ENCODE measurements at places on chromosomes 6 and 20.

DNA sequence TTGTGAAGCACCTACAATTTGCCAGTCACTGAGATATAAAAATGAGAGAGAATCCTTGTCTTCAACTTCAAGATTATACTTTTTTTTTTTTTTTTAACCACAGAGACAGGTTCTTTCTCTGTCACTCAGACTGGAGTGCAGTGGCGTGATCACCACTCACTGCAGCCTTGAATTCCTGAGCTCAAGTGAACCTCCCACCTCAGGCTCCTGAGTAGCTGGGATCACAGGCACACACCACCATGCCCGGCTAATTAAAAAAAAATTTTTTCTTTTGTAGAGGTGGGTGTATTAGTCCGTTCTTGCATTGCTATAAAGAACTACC lies 51.6 kb upstream of the PMEPA1 start:
- DNase-seq: no peak

GRCh38 chr6:79705456-79705995 lies 74.4 kb downstream of the SH3BGRL2 start:
- DNase-seq: no peak

- no peak for DNase-seq
These were observed 40.1 kb upstream of the AKIRIN2 start for GRCh38 chr6:87742106-87742505.

GRCh38 chr6:51273228-51273961 lies 454.7 kb downstream of the TFAP2B start:
- DNase-seq: no peak

- no peak for DNase-seq
These were observed 62.7 kb downstream of the DLGAP4 start for GRCh38 chr20:36368869-36369268.

DNA sequence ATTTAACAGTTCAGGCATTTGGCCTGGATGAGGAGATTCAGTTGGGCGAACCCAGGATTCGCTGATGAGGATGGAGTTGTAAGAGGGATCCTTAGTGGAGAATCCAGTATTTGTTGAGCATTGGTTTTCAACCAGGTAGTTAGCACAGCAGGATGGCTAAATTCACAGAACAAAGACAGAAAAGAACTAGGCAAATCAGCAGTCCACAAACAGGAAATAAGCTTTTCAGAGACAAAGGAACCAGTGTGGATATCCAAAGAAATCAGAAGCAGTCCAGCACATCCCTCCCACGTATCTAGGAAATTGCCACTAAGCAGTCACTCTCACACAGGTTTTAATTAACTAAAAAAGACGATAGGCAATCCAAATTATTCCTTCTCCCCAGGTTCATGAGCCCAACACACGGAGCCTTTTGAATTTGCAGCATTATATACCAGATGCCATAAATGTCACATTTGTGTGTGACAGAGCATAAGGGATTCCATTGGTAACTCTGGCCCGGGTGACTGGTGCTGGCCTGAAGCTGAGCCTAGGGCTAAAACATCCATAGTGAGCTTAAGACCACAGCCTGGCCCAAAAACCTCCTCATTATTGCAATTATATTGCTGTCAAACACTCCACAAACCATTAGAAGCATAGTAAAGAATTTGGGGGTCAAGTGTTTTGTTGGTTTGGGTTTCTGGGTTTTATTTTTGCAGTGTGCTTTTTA lies 131.5 kb downstream of the SOBP start:
- DNase-seq: no peak

GRCh38 chr6:35969646-35970045 lies 48.7 kb upstream of the SRPK1 start:
- no peak for DNase-seq

DNA sequence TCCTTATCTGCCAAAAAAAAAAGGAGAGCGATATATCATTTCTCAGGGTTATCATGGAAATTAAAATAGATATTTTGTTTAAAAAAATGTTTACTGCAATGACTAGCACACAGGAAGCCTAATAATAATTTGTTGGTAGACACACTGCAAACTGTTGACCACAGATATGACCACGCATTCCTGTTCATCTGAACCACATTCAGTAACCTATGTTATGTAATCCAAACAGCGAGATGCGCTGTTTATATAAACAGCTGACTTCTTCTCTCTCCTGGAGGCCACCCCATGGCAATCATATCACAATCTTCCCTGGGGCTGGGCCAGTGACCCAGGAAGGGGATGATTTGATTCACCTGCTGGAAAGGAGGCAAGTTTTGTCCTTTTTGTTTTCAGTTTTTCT lies 129.3 kb upstream of the UST start:
- peak; percentile 51 for DNase-seq

DNA sequence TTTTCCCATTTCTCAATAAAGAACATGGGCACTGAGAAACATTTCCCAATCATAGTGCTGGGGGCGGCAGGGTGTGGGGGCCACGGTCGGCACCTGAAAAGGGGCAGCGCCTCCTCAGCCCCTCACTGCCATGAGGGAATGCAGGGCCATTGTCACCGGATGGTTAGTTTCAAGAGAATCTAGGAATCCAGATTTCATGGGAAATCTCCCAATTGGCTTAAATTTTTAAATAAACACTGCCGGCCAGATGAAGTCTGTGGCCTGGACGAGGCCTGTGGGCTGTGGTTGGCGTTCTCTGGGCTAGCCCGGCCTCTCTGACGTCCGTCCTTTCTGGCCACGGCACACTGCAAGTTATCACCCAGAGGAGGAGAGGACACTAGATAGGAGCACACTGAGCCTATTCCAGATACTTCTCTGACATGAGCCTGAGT lies 25.6 kb downstream of the MANBAL start:
- peak; percentile 43 for DNase-seq

DNA sequence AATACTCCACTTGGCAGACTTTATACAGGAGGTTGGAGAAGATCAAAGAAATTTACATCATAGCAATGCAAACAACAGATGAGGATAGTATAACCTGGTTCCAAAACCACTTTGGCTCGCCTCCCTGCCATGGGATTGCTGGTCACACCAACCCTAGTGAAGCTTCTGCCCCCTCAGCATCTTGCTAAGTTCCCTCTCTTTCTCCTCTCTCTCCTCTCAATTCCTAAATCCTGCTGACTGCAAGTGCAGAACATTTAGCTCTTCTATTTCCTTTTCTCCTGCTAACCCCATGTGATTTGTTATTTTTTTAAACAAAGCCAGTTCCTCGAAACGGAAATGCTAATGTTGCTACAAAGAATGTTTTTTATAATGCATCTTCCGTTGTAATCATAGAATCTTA lies 50.3 kb upstream of the LY86 start:
- DNase-seq: no peak

GRCh38 chr6:125784365-125784764 lies 6.4 kb upstream of the NCOA7 start:
- DNase-seq: peak; percentile 51

GRCh38 chr6:1636971-1637871 lies 27.5 kb downstream of the FOXC1 start:
- DNase-seq: no peak

DNA sequence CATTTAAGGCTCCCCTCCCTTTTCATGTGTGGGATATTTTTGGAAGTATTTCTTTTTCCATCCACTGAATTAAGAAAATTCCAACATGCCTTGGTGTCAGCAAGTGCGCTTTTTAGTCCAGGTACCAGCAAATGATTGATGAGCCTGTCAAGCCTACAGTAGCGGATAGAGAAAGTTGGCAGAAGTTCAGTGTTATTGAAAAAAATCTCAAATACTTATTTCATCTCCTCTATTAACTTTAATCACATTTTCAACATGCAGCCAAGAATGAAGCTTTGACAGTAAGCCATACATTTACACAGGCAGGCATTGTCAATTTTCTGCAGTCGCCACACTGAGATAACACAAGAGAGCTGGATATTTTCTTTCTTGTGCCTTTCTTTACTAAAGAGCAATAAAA lies 50.4 kb downstream of the BLOC1S5 start:
- no peak for DNase-seq

DNA sequence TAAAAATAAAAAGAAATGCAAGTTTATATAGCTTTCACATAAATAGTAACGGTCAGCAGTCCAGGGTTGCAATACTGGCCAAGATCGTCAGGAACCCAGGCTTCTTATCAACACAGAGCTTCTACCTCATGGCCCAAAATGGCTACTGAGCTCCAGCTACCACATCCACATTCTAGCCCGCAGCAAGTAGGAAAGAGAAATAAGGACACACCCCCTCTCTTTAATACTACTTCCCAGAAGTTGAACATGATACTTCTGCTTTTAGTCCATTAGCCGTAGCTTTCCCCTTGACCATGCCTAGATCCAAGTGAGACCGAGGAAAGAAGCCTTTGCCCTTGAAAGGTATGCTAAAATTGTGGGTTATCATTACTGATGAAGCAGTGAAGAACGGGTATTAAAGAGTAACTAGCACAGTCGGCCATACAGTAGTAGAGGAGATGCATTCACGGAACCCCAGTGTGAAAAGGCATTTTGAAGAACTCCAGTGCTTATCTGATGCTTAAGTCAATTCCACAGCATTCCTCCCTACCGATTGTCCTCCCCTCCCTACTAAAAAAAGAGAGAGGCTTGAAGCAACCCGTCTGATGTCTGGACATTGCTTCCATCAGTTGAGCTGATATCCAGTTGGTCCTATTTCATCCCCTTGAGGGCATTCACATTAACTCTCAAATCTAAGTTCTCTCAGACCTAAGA lies 226.9 kb upstream of the RREB1 start:
- DNase-seq: no peak

DNA sequence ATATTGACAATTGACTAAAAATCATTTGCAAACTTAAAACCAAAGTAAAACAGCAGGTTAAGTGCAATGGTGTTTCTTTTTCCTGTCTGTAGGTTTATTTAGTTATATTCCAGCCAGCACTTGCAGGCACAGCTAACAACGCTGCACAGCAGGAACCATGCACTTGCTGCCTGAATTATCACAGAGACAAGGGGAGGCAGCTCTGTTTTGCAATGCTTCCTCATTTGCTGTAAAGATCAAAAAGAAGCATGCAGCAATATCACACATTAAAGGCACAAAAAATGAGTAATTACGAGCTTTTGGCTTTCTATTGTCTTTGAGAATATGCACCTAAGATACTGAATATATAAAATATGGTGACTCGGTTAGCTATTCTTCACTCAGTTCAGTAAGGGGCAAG lies 241.9 kb downstream of the EPHA7 start:
- no peak for DNase-seq

- peak; percentile 79 for DNase-seq
These were observed 60.0 kb upstream of the BTN3A2 start for GRCh38 chr6:26304797-26305640.

DNA sequence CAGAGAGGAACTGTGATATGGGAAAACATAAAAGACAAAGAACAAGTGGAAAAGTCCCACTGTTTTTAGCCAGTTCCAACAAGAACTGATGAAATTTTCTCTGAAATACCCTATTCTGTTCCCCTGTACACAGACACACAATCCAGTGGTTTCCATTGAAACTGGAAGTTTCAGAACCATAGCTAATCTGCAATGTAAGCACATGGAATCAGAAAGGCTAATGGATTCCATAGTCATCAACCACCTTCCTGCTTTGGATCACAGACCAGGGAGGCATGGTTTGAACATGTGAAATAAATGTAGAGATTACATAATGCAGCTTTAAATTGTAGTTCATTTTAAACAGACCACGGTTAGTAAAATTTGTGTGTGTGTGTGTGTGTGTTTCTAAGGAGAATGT lies 242.1 kb downstream of the GJA1 start:
- DNase-seq: no peak

DNA sequence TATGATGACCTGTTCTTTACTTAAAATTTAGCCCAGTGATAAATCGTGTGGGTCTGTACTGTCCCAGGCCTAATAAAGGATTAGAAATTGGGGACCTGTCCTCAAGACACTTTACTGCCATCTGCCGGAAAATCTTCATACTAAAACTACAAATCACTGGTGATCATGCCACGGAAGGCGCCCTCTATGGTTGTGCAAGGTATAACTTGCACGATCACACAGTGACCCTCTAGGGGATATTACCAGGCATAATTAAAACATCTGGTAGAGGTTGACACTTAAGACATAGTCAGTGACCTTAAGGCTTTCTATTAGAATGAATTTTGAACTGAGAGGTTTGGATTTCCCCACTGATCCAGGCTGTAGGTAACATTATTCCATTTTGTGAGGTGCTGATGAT lies 172.6 kb downstream of the BMP2 start:
- DNase-seq: no peak

- DNase-seq: no peak
These were observed 5.8 kb downstream of the IL20RA start for GRCh38 chr6:137039010-137039409.

- no peak for DNase-seq
These were observed 95.4 kb downstream of the RPS12 start for GRCh38 chr6:132909742-132910141.

GRCh38 chr6:36122495-36123269 lies 7.6 kb upstream of the MAPK13 start:
- no peak for DNase-seq

- peak; percentile 31 for DNase-seq
These were observed 11.1 kb downstream of the CDH4 start for GRCh38 chr20:61263084-61263695.

- DNase-seq: no peak
These were observed 349.0 kb downstream of the PRL start for GRCh38 chr6:21947731-21948386.

DNA sequence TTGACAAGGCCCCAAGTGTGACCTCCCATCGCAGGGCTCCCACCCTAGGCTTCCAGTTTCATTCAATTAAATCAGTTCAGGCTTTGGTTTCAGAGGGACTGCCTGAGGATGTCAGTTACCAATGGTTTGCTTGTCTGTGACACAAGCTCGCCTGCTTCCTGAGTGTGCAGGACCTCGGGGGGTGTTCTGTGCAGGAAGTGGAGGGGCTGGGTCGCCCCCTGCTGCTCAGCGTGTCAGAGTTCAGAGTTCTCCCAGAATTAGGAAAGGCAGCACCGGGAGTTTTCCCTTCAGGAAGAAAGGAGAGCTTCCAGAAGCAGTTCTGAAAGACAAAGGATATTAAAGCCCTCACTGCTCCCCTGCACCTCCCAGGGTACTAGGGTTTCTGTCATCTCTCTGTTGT lies 50.8 kb upstream of the TGM3 start:
- DNase-seq: no peak

DNA sequence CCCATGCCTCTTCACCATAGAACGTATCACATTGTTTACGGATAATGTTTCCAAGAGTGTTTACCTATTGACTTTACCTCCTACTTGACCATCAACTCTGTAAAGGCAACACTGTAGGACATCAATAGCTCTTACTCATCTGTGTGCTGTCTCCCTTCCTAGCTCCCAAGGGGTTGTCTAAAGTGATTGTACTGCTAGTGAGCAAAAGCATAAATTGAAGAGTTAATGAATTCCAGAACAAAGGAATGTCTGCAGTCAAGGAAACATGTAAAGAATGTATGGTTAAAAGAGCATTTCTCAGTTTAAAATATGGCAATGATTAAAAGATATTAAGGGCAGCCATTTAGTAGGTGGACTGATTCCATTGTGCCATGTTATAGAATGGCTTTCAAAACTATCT lies 985.4 kb downstream of the TBC1D32 start:
- DNase-seq: no peak

- DNase-seq: no peak
These were observed 162.2 kb downstream of the TENT5A start for GRCh38 chr6:81590314-81590691.

Data from EL (cell line).